Caco-2 (cell line): ENCODE measurements at places on chromosomes 12 and 14.

DNA sequence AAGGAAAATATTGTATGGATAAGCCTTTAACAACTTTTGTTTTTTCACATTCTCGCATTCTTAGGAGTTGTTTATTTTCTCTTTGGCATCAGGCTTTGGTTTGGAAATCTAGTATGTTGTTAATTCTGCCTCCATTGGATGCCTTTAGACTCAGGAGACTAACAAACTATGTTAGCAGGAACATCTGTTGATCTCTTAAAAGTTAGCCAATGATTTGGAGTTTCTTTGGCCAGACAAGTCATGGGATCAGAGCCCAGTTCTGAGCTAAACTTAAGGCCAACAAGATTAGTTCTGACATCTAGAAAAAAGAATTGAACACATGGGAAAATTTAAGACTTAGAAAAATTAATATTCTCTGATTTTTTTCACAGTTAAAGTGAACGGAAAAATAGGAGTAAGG, 35.3 kb upstream of the STRAP start:
- no peak overlapping the region for H3K4me3 ChIP-seq
- H3K4me1 ChIP-seq: no peaks in the 10 kb centered on the region
- no peak for DNase-seq
- H3K27me3 ChIP-seq: no peaks in the 10 kb centered on the region
- no peaks in the 10 kb centered on the region for H3K36me3 ChIP-seq

DNA sequence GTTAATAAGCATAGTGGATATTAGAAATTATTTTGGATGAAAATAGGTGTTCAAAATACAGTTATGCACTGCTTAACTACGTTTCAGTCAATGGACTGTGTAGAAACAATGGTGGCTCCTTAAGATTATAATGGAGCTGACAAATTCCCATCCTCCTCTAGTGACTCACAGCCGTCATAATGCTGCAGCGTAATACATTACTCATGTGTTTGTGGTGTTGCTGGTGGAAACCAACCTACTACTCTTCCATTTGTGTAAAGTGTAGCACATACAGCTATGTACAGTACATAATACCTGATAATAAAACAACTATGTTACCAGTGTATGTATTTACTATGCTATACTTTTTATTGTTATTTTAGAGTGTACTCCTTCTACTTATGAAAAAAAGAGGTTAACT, 111.2 kb upstream of the TMCC3 start:
- H3K4me1 ChIP-seq: peaks cover 7% of the 10 kb centered on the region
- H3K4me3 ChIP-seq: no peak overlapping the region
- no peaks in the 10 kb centered on the region for H3K36me3 ChIP-seq

GRCh38 chr12:96420277-96420835, 20.1 kb upstream of the CDK17 start:
- no peak for DNase-seq
- peaks cover 8% of the 10 kb centered on the region for H3K4me1 ChIP-seq
- H3K27ac ChIP-seq: no peak overlapping the region

DNA sequence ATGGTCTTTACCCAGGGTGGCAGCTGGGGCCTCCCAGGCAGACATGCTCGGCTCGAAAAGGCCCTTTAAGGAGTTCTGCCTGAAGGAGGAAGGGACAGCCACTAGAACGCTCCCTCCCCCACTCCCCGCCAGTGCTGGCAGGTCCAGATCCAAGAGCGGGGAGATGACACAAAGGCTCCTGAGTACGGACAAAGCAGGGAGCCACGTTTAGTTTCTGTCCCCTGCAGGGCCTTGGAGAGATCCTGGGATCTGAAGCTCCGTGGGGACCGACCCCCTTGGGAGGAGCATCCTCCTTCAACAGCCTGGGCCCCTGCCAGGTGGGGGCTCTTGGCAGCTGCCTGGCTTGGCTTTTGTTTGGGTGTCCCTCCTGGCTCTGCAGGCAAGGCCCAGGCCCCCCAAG, 89.7 kb downstream of the ESRRB start:
- no peaks in the 10 kb centered on the region for H3K36me3 ChIP-seq
- no peaks in the 10 kb centered on the region for H3K4me1 ChIP-seq
- no peak overlapping the region for H3K27ac ChIP-seq
- DNase-seq: no peak
- H3K4me3 ChIP-seq: no peak overlapping the region
- no peaks in the 10 kb centered on the region for H3K27me3 ChIP-seq

DNA sequence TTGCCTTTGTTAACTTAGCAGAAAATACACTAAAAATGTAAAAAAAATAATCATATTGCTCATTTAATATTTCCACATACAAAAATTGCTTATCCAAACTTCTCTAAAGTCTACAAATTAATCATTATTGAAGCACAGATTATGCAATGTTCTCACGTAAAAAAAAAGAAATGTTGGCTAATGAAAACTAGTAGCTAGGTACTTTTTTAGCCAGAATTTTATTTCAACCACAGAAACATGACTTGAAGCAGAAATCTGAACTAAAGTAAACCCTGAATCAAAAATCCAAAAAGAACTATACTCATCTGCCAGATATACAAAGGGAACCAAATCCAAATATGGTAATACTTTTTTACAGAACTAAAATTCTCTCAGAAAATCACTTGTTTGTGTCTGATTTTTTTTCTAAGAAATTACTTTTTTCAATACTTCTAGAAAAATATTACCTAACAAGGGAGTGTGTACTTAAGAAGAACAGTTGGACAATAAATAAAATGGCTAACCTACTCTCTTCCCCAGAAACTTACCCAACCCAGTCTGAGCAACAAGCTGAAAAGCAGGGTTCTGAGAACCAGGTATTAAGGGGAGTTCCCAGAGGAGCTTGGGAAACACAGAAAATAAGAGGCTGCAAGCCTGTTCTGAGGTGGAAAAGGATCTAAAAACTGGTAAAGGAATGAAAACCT, 78.4 kb upstream of the RAP1B start:
- no peak for DNase-seq
- H3K27me3 ChIP-seq: no peaks in the 10 kb centered on the region
- no peak overlapping the region for H3K27ac ChIP-seq
- no peaks in the 10 kb centered on the region for H3K4me1 ChIP-seq
- no peaks in the 10 kb centered on the region for H3K36me3 ChIP-seq

GRCh38 chr12:30928356-30929244, 2.1 kb downstream of the TSPAN11 start:
- peaks cover 2% of the 10 kb centered on the region for H3K27me3 ChIP-seq
- H3K27ac ChIP-seq: no peak overlapping the region
- H3K36me3 ChIP-seq: no peaks in the 10 kb centered on the region
- H3K4me1 ChIP-seq: no peaks in the 10 kb centered on the region
